ENCODE measurements at places on chromosomes 6 and 20. TPM values are rescaled to one million over a fixed set of nuclear protein-coding genes. Genes with fewer than 3 reads are reported as not detected.
A peak's percentile ranks its signal among the peaks of the same experiment; 100 is the strongest.

GRCh38 chr20:47479506-47479905, 22.2 kb upstream of the NCOA3 start:
- no peaks in the 10 kb centered on the region for H3K36me3 ChIP-seq
- no peaks in the 10 kb centered on the region for H3K4me1 ChIP-seq
- H3K27ac ChIP-seq, result no peak overlapping the region
- DNase-seq, result peak; percentile 21
- H3K27me3 ChIP-seq, result peaks cover 2% of the 10 kb centered on the region
- no peak overlapping the region for H3K4me3 ChIP-seq

The DEFB132 gene
- not detected for polyA plus RNA-seq

The RIPOR2 gene
- 22.5 TPM for polyA plus RNA-seq

GRCh38 chr6:34829137-34829536, 37.3 kb downstream of the BLTP3A start:
- H3K27ac ChIP-seq, result no peak overlapping the region
- no peaks in the 10 kb centered on the region for H3K4me1 ChIP-seq
- H3K27me3 ChIP-seq, result no peaks in the 10 kb centered on the region
- no peak for DNase-seq
- H3K36me3 ChIP-seq, result peaks cover 14% of the 10 kb centered on the region

DNA sequence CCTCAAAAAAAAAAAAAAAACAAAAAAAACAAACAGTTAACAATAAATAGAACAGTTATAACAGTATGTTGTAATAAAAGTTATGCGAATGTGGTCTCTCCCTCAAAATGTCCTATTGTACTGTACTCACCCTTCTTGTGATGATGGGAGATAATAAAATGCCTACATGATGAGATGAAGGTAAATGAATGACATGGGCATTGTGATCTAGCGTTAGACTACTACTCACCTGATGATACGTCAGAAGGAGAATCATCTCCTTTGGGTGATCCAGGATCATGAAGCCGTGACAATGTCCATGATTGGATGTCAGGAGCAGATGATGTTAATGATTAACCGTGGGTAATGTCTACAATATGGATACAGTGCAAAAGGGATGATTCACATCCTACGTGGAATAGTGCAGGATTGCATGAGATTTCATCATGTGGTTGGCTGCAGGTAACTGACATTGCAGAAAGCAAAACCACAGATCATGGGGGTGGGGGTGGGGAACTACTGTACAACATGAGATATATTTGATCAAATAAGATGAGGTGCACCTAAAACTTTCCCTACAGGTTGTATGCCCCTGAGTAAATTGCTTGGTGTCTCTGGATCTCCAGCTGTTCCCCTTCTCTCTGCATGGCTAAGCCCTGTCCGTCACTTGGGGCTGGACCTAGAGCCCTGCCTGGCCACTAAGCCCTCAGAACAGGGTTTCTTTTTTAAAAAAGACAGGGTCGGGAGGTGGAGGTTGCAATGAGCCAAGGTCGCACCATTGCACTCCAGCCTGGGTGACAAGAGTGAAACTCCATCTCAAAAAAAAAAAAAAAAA, 6.2 kb upstream of the RBCK1 start:
- H3K4me3 ChIP-seq, result no peak overlapping the region
- DNase-seq, result no peak
- peaks cover under 1% of the 10 kb centered on the region for H3K4me1 ChIP-seq
- peaks cover under 1% of the 10 kb centered on the region for H3K36me3 ChIP-seq

The FUCA2 gene
- 22.2 TPM for polyA plus RNA-seq

GRCh38 chr6:39550191-39550590, 175.0 kb downstream of the KIF6 start:
- no peak overlapping the region for H3K27ac ChIP-seq
- no peaks in the 10 kb centered on the region for H3K4me1 ChIP-seq
- DNase-seq, result no peak
- H3K4me3 ChIP-seq, result no peak overlapping the region
- H3K27me3 ChIP-seq, result no peaks in the 10 kb centered on the region
- no peaks in the 10 kb centered on the region for H3K36me3 ChIP-seq

The CCN2 gene
- 86.5 TPM for polyA plus RNA-seq

DNA sequence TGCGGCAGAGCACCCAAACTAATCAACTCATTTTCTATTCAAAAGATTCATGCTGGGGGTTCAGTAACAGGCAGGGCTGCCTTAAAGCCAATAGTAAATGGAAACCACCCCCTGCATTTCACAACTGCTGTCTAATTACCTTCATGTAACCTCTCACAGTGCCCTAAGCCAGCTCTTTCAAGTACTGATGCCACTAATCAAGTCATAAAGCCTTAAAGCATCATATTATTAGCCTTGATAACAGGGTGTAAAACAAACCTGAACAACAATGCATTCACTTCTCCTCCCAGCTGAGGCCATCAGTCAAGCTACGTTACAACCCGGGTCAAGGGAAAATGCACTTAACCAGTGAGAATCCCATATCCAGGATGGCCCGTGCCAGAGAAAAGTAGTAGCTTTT, 33.0 kb downstream of the TRERF1 start:
- no peak overlapping the region for H3K4me3 ChIP-seq
- H3K27ac ChIP-seq, result no peak overlapping the region
- peaks cover 2% of the 10 kb centered on the region for H3K4me1 ChIP-seq
- no peak for DNase-seq
- no peaks in the 10 kb centered on the region for H3K36me3 ChIP-seq

The EBF4 gene
- 6.8 TPM for polyA plus RNA-seq

The BCAS1 gene
- polyA plus RNA-seq, result 4.4 TPM

DNA sequence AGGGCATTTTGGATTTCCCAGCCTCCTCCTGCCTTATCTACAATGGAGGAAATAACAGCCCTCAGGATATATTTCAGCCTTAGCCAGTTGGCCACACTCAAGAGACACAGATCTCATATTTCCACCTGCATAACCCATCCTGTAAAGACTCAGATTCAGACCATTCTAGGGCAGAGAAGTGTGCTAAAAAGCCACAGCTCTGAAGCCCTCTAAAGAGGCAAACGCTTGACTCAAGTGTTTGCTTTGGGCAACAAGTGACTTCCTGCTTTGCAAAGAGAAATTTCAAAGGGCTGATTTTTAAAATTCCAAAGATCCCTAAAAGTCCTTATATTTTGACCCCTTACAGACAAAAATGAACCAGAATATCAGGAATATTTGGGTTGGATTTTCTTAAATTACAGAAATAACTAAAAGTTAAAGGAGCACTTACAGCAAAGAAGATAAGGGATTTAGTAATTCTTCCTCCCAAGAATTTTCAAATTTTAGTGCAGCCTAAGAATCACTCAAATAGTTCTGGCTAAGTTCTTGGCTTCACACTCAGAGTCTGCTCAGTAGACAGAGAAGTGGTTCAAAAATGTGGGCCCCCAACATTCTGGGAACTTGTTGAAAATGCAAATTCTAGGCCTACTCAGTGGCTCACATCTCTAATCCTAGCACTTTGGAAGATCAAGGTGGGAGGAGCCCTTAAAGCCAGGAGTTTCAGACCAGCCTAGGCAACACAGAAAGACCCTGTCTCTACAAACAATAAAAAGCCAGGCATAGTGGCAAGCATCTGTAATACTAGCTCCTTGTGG, 18.9 kb upstream of the ADGRF5 start:
- H3K4me1 ChIP-seq, result peaks cover 8% of the 10 kb centered on the region
- no peak overlapping the region for H3K4me3 ChIP-seq
- no peak overlapping the region for H3K27ac ChIP-seq
- no peaks in the 10 kb centered on the region for H3K27me3 ChIP-seq
- H3K36me3 ChIP-seq, result no peaks in the 10 kb centered on the region

The VSTM2L gene
- polyA plus RNA-seq, result 3.0 TPM

DNA sequence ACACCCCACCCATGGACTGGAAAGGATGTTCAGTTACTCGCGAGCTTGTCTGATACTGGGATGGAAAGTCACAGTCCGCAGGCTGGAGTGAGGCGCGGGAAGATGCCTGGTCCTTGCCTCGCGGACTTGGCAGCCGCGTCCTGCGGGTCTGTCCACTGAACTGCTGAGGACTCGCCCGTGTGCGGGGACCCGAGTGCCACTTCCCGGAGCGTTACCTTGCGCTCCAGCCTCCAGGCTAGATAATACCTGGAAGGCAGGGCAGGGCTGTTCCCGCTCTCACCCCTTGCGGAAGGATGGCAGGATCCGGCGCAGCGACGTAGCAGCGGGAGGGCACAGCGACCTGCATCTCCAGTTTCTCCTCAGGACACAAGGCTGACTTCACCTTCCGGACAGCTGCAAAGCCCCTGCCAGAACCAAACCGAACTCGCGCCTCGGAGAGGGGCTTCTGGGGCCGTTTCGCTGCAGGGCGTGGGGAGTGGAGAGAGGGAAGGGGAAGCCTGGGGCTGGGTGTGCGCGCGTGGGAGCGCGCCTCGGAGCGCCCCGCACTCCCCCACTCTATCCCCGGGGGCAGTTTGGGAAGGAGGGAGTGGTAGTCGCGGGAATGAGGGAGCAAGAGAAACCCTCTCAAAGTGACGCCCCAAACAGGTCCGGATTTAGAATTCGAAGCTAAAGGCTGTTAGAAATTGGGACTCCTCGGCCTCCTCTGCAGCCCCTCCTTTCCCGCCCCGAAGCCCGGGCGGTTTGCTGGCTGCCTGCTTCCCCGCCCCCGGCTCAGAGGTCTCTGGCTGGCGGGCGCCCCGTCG, at the start of gene KCNQ5:
TSS of gene KCNQ5 (plus strand) at position 774 of the 803 bp plus-strand sequence.
- peak within 1 kb of the TSS; percentile 39 for H3K4me3 ChIP-seq
- H3K36me3 ChIP-seq, result no peaks in the 10 kb centered on the region
- H3K4me1 ChIP-seq, result peaks cover 33% of the 10 kb centered on the region
- peak; percentile 17 for DNase-seq
- no peak within 1 kb of the TSS for H3K27ac ChIP-seq

- no peak overlapping the region for H3K4me3 ChIP-seq
- H3K27ac ChIP-seq, result no peak overlapping the region
- H3K27me3 ChIP-seq, result peaks cover 8% of the 10 kb centered on the region
- H3K36me3 ChIP-seq, result no peaks in the 10 kb centered on the region
- H3K4me1 ChIP-seq, result no peaks in the 10 kb centered on the region
Measured at GRCh38 chr20:59123011-59123677, 40.5 kb upstream of the ZNF831 start.

The SLC13A3 gene
- 4.2 TPM for polyA plus RNA-seq

GRCh38 chr6:115609111-115609510, 451.6 kb downstream of the FRK start:
- no peaks in the 10 kb centered on the region for H3K36me3 ChIP-seq
- H3K4me1 ChIP-seq, result peaks cover 2% of the 10 kb centered on the region
- no peak overlapping the region for H3K4me3 ChIP-seq
- DNase-seq, result no peak
- H3K27ac ChIP-seq, result no peak overlapping the region

DNA sequence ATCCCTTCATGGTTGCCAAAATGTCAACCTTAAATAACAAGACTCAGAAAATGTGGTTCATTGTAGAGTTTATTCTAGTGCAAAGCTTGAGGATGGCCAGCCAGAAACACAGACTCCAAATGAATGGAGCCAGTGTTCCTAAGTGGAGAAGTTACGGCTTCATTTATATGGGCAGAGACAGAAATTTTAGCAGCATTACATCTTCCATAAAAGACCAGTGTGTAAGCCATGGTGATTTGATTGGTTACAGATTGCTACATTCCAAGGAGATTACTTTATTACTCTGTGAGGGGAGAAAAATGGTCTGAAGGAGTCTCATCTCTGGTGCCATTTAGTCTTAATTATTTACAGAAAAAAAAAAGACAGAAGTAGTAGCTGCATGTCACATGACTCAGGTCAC, 97.8 kb downstream of the OTOR start:
- peak; percentile 8 for DNase-seq
- no peaks in the 10 kb centered on the region for H3K27me3 ChIP-seq
- H3K27ac ChIP-seq, result no peak overlapping the region
- no peaks in the 10 kb centered on the region for H3K4me1 ChIP-seq
- no peaks in the 10 kb centered on the region for H3K36me3 ChIP-seq

- H3K27ac ChIP-seq, result no peak overlapping the region
- DNase-seq, result peak; percentile 17
- H3K4me3 ChIP-seq, result no peak overlapping the region
- no peaks in the 10 kb centered on the region for H3K36me3 ChIP-seq
- H3K27me3 ChIP-seq, result no peaks in the 10 kb centered on the region
Measured at GRCh38 chr6:42411406-42411805, 40.3 kb downstream of the TRERF1 start.

DNA sequence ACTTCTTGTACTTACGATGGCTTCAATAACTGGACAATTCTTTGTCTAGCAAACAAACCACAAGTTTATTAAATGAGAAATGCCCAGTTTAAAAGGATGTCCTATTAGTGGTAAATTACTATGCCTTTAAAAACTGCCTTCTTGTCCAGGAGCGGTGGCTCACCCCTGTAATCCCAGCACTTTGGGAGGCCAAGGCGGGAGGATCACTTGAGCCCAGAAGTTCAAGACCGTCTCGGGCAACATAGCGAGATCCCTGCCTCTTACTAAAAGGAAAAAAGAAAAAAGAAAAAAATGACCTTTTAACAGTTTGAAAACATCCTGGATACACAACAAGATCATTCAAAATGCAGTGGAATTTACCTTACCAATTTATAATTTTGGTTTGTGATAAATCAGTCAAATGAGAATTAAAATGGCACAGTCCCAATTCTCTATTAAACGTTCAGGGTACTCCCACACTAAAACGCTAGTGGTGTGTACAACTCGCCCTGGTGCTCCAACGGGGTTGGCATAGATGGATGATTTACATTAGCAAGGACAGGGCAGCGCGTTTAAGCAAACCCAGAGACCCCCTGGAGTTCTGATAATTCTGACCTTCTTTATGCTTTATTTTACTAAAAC, 2.3 kb downstream of the ZBTB2 start:
- peak overlapping the region; percentile 97 for H3K27ac ChIP-seq
- peaks cover 2% of the 10 kb centered on the region for H3K36me3 ChIP-seq
- no peak for DNase-seq
- H3K4me1 ChIP-seq, result peaks cover 24% of the 10 kb centered on the region

The CALHM6 gene
- polyA plus RNA-seq, result 2.5 TPM
